ENCODE measurements at places on chromosomes 5 and 9.

DNA sequence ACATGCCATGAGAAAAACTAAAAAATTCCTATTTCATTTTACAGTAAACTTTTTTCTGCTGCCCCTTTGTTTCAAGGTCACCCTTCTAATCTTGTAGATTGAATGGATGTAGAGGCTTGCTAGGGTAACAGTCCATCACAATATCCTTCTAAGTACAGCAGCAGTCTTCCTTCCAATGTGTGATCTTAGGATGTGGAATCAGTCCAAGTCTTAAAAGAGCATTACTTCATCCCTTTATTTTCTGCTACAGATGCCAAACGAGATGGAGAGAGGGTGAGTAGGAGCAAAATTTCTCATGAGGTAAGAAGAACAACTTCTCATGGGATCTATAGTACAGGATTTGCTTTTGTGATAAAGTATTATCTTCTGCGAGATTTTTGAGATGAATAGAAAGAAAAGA lies 704 bp upstream of the IL33 start:
- DNase-seq: no peak

DNA sequence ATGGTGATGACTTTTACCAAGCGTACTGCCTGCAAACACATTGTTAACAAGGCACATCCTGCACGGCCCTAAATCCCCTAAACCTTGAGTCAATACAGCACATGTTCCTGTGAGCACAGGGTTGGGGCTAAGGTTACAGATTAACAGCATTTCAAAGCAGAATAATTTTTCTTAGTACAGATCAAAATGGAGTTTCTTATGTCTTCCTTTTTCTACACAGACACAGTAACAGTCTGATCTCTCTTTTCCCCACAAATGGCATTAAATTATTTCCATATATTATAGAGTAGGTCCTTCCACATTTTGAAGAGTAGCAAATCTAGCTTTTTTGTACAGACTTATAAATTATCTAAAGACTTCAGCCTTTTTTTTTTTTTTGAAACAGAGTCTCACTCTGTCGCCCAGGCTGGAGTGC lies 1.6 kb upstream of the TMEM141 start:
- DNase-seq: no peak

DNA sequence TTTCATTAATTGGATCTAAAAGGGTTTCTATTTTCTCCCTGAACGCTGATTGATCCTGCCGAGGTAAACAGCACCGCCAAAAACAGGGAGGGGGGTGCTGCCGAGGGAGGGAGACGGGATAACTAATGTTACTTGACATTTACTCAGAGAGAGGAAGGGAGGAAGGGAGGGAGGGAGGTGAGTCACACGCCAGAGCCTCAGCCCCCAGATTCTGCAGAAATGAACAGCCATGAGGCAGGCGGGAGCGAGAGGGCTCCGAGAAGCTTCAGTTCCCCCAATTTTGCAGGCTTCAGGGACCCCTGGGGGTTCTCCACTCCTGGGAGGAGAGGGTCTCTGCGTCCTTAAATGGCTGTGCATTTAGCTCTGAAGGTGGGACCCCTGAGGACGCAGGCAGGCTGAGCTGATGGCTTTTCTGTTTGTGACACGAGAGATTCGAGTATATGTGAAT lies 59.1 kb upstream of the IER5L start:
- no peak for DNase-seq

DNA sequence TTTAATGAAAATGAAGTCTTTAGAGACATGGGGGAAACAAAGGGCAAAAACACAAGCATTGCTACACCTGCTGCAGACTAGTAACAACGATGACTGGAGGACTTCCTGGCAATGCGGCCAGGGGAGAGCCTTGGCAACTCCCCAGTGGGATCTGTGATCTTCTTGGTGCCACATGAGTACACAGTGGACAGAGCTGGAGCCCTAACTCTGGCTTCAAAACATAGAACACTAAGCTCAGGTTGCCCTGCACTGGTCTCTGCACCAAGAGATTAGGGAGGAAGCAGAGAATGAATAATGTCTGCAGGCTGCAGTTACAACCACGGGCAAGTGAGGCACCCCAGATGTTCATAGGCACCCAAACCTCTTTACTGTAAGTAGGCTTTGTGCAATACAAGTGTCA lies 91.1 kb downstream of the MRPS27 start:
- DNase-seq: no peak

DNA sequence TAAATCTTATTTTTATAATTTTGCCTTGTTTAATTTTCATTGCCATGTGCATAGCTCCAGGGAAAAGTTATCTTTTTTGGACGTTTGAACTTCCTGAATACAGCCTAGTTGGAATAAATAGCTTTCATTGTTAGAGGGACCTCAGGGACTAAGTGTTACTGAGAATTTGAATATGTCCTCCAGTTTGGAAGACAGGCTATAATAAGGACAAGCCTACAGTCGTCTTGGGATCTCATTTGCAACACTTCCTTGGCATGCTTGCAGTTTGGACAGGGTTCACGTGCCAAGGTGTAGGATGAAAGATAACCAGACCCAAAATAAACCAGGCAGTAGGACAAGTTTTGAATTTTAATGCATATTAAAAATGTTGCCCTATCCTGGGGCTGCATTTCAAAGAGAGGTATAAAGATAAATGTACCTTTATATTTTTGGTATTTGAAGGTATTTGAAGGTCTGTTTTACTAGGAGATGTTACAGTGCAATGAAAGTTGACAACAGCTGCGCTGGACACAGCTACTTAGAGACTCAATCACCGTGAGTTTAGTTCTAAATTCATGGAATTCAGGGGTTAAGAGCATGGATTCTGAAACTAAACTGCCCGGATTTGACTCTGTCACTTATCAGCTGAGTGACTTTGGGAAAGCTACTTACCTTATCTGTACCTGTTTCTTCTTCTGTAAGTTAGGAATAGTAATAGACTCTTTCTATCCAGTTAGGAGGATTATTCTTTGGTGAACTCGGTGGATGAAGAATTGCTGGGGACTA lies 134.1 kb downstream of the ACTBL2 start:
- no peak for DNase-seq

GRCh38 chr9:2745560-2746380 lies 28.5 kb downstream of the KCNV2 start:
- no peak for DNase-seq

- DNase-seq: no peak
Observed at GRCh38 chr5:34657274-34657921, 1.3 kb downstream of the RAI14 start.
